ENCODE measurements at places on chromosomes 4 and X.

- DNase-seq: no peak
These were observed 241.9 kb downstream of the ANTXR2 start for GRCh38 chr4:79831119-79831528.

- DNase-seq: no peak
These were observed 73.0 kb upstream of the FRMPD4 start for GRCh38 chrX:12065251-12065650.

GRCh38 chr4:170007113-170007512, 19.1 kb downstream of the MFAP3L start:
- no peak for DNase-seq

GRCh38 chr4:105946771-105947170, 51.5 kb downstream of the NPNT start:
- no peak for DNase-seq

DNA sequence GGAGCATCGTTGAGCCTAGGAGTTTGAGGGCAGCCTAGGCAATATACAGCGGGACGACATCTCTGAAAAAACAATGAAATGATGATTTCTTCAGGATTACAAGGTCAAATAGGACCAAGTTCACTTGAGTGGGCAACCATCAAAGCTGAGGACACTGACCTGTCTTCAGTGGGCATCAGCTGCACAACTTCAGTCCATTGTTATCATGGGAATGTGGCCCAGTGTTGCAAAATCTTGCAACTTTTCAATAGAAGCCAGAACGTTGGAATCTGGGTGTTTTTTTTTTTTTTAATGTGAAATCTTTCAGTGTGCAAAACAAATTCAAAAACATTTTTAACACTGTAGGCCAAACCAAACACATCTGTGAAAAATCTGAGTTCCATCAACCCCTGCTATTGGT, 155.4 kb upstream of the PLAC1 start:
- DNase-seq: no peak

- no peak for DNase-seq
These were observed 13.2 kb downstream of the CLNK start for GRCh38 chr4:10671366-10671765.

DNA sequence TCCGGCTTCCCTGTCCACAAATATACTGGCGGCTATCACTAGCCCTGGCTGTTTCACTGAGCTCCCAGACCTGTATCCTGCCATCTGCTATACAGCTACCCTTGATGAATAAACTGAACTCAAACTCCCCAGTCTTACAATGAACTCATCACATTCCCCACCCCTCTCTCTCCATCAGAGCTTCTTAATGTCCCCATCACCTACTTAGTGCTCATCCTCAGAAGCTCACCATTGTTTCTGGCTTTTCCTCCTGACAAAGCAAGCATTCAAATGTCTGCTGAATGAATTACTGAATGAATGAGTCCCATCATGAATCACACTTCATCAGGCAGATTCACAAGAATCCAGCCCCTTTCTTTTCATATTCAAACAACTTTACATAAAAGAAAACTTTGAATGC, 5.7 kb upstream of the DGAT2L6 start:
- no peak for DNase-seq

DNA sequence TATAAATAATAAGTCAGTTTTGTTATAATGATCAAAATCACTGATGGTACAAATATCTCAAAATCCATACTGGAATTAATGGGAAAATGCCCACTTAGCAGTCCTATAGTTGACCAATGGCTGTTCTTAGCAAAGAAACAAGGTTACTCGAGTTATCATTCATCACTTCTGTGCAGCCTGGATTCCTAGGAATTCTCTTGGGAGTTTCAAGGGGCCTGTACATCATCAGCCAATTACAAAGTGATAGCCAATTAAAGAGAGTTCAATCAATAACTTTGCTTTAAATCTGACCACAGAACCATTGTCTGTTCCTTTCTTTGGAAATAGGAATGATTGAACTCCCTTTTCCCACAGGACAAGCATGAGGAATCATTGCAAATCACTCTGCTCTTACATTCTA, 205.5 kb downstream of the PCDH19 start:
- no peak for DNase-seq

GRCh38 chr4:12861422-12861821, 622.7 kb downstream of the RAB28 start:
- DNase-seq: no peak

DNA sequence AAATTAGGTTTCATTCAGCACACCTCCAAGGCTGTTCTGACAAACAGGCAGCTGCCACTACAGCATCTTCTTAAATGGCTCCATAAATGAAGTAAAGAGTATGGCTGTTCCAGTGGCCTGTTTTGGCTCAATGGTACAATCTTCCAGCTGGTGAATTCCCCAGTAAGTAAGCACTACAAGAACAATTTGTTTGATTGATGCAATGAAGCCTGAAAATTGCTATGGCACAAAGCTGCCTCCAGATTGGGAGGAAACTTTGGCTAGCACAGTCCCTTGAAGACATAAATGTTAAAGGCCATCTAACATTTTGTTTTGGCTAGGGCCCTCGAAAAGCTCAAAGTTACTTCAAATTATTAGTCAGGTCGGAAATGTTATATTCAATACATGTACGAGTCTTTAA, 47.5 kb downstream of the FGF13 start:
- DNase-seq: no peak

- DNase-seq: no peak
These were observed 59.4 kb upstream of the HELT start for GRCh38 chr4:184958923-184959210.

- DNase-seq: no peak
These were observed 106.7 kb downstream of the VSIG4 start for GRCh38 chrX:65933085-65933589.

GRCh38 chr4:155809835-155810234, 51.0 kb downstream of the GUCY1B1 start:
- no peak for DNase-seq

GRCh38 chrX:63661676-63662075, 123.3 kb downstream of the ARHGEF9 start:
- no peak for DNase-seq

All from mesothelial cell of epicardium (in vitro differentiated cells).